IMR-90 (cell line): ENCODE measurements at places on chromosomes 12 and 14. TPM values are rescaled to one million over a fixed set of nuclear protein-coding genes. Genes with fewer than 3 reads are reported as not detected.

The SEL1L gene
- total RNA-seq = 62.4 and 78.9 TPM in 2 replicates

The APOLD1 gene
- total RNA-seq = 4.2 and 4.5 TPM in 2 replicates

The ASB2 gene
- 0.54 and 0.83 TPM in 2 replicates for total RNA-seq

The TRHDE gene
- total RNA-seq = 65.1 and 97.8 TPM in 2 replicates

The TMTC1 gene
- 31.9 and 36.4 TPM in 2 replicates for total RNA-seq

The AQP2 gene
- not detected in 2 replicates for total RNA-seq

The DHH gene
- total RNA-seq = under 0.01 TPM in 2 replicates

The APOF gene
- not detected in 2 replicates for total RNA-seq

The NKX2-1 gene
- not detected in 2 replicates for total RNA-seq

The SLCO1B1 gene
- total RNA-seq = not detected in 2 replicates

The KSR2 gene
- not detected in 2 replicates for total RNA-seq

The FAM90A1 gene
- under 0.01 TPM in 1 of 2 replicates, not detected in the other for total RNA-seq

The GYS2 gene
- not detected in 2 replicates for total RNA-seq
